ENCODE measurements at places on chromosomes 5 and 9.

GRCh38 chr9:129640086-129640870 lies 1.7 kb downstream of the ASB6 start:
- no peak for DNase-seq

DNA sequence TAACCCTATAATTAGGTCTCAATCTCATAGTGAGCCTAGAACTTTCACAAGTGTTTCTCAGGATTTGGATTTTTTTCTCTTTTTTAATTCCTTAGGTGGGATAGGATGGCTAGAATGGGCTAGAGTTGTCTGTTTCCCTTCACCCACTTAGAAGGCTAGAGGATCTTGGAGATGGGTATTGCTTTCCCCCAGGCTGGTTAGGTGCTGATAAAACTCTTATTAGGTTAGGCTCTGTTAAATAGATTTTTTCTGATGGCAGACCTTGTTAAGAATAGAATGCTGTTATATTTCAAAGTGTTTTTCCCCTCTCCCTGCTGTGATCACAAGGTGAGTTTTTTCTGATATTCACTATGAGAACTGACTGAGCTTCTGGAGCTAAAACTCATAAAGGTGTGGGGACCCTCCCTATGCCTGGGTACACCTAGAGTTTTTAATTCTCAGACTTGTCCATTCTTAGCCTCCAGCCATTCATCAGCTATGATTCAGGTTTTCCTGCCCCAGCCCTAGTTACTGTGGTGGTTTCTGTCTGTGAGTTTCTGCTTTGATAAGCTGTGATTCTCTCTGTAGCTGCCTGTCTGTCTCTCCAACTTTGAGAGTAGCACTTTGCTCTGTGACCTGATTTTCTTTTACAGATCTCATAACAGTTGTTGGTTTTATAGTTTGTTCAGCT lies 132.4 kb downstream of the HACD4 start:
- DNase-seq, result no peak

DNA sequence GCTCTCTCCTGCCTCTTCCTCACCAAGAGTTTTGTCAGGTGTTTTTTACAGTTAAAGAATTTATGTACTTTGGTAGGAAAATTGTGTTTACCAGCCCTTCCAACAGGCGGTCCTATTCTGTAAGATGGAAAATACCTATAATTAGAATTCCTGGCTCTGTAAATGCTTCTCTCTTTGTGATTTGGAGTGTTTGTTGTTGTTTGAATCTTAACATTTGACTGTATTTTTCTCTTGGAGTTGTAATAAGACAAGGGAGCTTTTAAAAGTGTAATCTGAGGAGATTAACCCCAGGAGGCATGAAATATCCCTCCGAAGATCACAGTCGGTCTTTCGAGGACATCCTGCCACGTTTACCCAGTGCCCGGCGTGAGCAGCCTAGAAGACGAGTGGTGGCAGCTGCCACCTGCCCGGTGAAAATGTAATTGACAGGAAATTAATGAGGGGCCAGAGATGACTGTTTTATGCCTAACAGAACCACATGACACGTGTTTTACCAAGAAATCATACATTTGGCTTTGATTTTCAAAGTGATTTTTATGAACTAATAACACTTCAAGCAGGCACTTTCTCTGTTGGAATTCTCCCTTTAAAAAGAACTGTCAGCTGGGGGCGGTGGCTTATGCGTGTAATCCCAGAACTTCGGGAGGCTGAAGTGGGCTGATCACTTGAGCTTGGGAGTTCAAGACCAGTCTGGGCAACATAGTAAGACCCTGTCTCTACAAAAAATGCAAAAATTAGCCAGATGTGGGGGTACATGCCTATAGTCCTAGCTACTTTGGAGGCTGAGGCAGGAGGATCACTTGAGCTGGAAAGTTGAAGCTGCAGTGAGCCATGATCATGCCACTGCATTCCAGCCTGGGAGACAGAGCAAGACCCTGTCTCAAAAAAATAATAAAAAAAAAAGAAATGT lies 20.0 kb downstream of the ANKRD33B start:
- no peak for DNase-seq

- DNase-seq, result no peak
These were observed 298.4 kb upstream of the GRAMD2B start for GRCh38 chr5:126124706-126125345.

- DNase-seq, result no peak
These were observed 177.1 kb downstream of the ATP10B start for GRCh38 chr5:160674901-160675300.

DNA sequence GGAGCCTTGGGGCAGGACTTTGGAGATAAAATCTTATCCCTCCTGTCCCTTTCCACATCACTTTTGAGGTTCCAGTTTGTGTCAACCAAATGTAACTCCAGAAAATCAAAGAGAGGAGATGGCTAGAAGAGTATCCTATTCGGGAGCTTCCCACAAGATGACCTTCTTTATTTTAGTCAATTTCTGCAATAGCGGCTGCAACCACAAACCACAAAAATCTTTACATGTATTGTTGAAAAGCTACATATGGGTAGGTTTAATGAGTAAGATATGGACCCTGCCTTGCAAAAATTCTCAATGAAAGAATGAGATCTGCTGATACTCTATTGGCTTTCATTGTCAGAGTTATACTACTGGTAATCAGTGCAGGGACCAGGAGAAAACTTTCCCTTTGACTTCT lies 92.2 kb upstream of the MAMDC2 start:
- DNase-seq, result no peak

DNA sequence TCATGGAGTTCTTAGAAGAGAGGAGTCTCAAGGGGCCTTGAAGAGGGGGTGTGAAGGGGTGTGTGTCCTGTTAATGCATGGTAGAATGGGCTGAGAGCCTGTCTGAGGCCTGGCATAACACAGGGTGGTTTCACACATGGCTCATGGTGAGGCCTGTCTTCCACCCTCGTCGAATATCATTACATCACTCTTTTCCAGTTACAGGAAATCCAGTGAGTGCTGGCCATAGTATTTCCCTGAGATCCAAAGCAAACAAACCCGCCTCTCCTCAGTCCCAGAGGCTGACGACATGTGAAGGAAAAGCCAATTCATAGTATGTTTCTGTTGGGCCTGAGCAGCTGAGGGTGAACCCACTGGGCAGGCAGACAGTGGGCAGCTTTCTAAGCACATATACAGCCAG lies 159.4 kb upstream of the NR3C1 start:
- DNase-seq, result no peak

Measured in pons (tissue), 1 donor.